Stimulated activated CD8-positive, alpha-beta memory T cell treated with anti-CD3 and anti-CD28 coated beads, Interleukin-2, amount 100 ng/mL, for 1 hour (primary cell): ENCODE measurements at places on chromosomes 7 and 10.

GRCh38 chr10:44921061-44921460, 9.9 kb downstream of the TMEM72 start:
- DNase-seq, result no peak

- no peak for DNase-seq
Observed at GRCh38 chr7:14698239-14698638, 204.3 kb downstream of the DGKB start.

- no peak for DNase-seq
Observed at GRCh38 chr7:107045980-107046379, 1.5 kb downstream of the PRKAR2B start.

GRCh38 chr7:46663025-46663424, 742.0 kb upstream of the IGFBP3 start:
- no peak for DNase-seq

DNA sequence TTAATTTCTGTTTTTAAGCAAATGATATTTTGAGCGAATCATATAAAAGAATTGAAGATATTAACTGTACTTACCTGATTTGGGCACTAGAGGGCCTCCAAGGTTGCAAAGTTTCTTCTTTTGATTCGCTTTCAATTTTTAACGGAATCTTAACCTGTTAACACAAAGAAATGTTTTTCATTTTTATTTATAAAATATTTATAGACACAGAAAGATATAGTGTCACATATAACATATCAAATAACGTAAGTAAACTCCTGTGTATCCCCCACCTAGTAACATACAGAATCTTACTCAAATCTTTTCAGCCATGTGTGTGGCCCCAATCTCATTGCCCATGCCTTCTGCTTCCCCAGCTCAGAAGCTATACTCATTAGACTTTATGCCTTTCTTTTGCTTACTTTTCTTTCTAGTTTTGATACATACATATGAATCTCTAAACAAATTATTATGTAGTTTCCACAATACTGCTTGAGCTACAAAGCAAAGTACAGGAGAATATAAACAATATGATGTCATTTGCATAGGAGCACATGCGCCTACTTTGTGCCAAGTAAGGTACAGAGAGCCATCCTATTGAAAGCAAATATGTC, 49.5 kb upstream of the ZPBP start:
- DNase-seq, result no peak

- DNase-seq, result no peak
Observed at GRCh38 chr7:81624021-81624592, 145.7 kb downstream of the HGF start.

- DNase-seq, result no peak
Observed at GRCh38 chr7:131949659-131950058, 393.2 kb upstream of the PODXL start.

- DNase-seq, result no peak
Observed at GRCh38 chr10:110311357-110311949, 6.7 kb upstream of the SMNDC1 start.

- no peak for DNase-seq
Observed at GRCh38 chr10:11789306-11789705, 33.9 kb upstream of the PROSER2 start.

DNA sequence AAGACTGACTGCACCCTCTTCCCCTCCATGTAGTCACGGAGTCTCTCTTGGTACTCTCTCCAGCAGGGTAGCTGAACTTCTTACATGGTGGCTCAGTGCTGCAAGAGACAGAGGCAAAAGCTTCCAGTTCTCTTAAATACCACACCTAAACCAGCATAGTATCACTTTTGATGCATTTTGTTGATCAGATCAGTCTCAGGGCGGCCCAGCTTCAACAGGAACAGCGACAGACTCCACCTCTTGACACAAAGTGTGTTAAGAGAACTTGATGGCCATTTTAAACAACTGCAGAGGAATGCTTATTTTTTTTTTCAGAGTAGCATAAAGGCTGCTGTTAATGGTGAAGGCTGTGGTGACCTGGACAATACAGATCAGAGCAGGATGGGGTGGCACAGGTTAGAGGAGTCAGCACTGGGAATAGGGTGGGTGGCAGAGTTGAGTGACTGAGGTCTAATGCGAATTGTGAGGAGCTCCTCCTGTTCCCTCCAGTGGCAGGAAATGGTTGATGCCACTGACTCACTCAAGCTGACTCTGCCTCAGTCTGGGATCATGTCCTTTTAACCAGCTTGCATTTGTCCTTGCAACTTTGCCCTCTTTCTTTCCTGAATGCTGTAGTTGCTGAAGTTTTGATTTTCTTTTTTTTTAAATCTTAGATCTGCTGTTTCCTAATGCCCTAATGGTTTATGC, 17.3 kb downstream of the MGAM start:
- DNase-seq, result no peak

DNA sequence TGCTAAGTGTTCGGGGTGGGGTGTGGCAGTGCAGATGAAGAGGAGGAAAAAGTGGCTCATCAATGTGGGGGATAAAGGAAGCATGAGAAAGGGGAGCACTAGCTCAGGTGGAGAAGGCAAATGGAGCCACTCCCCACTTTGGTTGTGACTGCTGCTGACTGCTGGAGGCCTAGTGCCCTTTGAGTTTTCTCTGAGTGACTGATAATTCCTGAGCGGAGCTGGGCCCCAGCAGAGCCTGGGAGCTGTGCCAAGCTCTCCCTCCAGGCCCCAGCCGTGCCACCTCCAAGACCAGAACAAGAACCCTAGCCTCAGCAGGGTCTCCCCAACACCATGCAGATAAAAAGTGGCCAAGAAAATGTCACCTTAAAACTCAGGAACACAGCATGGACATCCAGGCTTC, 9.7 kb upstream of the RASSF4 start:
- DNase-seq, result no peak

- no peak for DNase-seq
Observed at GRCh38 chr10:99667108-99667751, 7.9 kb downstream of the ENTPD7 start.

- DNase-seq, result no peak
Observed at GRCh38 chr7:140673774-140674155, 1.0 kb downstream of the ADCK2 start.

- DNase-seq, result no peak
Observed at GRCh38 chr7:116232920-116233319, 22.6 kb downstream of the TES start.

GRCh38 chr7:1666823-1667565, 3.1 kb upstream of the ELFN1 start:
- no peak for DNase-seq

DNA sequence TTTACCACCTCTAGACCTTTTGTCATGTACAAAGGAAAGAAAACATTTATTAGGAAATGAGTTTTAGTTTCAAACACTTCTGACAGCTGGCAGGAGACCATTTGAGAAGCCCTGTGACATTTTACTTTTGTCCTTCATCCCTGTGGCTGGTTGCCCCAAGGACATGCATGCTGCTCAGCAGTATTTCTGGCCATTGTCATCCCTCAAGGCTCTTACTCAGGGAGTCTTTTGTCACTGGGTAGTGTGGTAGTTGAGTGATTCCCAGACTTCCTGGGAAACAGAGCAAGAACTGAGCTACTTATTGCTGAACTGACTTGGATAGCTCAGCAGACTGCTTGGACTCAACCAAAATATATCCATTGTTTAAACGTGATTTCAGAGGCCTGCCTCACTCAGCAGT, 142.8 kb downstream of the LRRC4 start:
- DNase-seq, result no peak

DNA sequence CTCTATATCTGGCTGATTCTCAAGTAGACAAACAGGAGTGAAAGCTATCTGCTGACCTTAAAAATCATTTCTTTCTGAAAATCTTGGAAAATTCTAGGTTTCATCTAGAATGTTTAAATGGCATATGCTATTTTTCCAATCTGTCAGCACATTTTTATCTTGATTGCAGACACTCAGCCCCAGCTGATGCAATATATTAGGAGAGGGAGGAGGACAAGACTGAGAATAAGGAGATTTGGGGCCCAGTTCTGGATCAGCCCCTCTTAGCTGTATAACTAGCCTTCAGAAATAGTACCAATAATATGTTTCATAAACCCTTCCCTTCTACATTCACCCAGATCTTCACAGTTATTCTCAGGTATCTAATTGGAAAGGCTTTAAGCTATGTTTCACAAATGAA, 131.2 kb downstream of the HDAC9 start:
- no peak for DNase-seq

DNA sequence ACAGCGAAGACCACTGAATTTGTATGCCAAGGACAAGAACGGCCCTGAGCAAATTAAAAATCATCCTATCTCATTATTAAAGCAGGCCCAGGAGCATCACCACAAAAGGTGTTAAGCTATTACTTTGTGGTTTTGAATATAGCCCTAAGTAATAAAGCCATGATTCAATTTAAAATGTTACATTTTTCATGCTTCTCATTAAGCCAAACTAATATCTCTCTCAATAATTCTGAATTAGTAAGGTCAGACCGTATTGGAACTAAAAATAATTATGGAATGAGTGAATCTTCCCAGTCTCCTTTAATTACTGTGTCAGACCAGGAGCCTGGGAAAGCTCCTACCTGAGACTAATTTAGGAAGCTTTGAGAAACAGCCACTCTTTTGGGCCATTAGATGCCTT, 162.4 kb downstream of the SORCS1 start:
- no peak for DNase-seq

DNA sequence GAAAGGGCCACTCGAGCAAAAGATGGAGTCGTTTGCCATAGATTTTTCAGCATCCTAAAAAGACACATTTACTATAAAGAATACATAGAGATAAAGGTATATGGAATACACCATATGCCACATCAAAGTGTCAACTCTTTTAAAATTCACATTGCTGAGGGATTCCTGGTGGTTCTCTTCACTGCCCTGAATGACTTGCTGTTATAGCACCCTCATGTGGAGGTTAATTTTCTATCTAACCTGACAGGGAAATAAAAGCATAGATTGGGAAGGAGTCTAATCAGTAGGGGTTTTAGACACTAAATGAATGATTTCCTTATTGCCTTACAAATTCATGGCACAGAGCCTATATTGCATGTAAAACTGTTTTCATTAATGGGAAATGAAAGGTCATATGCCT, 25.9 kb downstream of the DNAH11 start:
- DNase-seq, result no peak

GRCh38 chr10:125709553-125710474, 9.7 kb upstream of the EDRF1 start:
- DNase-seq, result no peak

GRCh38 chr10:30467651-30468338, 33.8 kb downstream of the MAP3K8 start:
- DNase-seq, result no peak

DNA sequence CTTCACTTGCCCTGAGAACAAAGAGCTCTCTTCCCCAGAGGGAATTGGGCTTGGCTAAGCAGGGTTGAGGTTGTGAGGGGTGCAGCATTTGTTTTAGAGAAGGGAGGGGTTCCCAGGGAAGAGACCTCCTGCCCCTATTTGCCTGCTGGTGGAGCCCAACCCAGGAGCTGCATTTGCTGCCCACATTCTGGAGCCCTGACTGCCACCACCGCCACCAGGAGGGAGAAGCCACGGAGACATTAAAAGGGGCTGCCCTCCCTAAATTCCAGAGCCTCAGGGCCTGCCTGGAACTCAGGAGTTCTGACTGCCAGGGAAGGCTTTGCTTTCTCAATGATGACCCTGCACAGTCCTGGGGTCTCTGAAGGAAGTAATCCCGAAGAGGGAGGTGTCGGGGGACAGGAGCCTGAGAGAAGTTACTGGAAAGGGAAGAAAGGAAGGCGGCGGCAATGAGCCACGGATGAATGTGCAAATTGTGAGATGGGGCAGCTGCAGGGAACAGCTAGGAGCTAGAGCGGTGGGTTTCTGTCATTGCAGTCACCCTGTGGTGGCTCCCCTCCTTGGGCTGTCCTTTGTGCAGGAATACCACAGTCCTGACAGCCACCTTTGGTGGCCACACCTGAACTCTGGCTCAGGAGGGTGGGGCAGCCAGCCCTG, 51.3 kb downstream of the NEURL1 start:
- no peak for DNase-seq

DNA sequence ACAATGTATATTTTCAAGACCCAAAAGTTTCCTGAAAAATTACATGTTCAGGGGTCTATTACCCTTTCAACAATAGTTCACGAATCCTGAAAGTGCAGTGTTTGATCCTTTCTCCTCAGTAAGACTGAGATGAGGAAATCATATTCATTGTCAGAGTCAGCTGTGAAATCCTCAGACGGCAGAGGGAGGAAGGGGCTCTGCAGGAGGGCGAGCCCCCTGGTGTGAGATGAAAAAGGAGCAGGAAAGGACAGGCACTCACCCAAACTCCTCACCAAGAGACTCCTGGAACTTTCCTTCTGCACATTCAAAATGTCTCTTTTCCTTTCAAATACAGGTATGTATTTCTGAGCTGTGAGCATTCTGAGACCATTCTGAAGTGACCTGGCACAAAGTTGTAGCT, 150.3 kb upstream of the HABP2 start:
- no peak for DNase-seq

DNA sequence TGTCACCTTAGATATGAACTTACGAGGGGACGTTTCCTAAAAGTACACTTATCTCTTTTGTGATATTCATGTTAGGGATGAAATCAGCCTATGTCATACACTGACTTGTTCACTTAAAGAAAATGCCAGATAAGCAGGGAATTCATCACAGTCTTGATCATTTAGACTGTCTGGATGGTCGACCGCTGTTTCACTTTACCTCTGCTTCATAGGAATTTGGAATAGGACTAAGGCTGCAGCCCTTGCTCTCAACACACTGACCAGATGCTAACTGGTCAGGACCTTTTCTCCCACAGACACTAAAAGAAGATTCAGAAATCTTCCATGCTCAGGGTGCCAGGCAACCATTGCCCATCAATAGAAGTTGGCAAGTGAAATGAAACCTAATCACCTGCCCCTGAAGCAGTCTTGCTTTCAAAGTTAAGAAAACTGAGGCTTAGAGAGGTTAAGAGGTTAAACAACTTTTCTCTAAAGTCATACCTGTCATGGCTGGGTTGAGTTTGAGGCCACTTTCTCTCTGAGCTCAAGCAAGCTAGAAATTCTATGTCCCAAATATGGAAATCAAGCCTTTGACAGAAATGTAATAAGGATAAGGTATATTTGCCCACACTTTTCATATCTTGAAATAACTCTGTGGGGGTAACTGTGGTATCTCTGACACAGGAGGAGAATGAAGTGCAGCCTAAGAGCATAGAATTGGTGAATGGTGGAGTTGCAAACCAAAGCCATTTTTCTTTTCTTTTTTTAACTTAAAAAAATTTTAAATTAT, 77.1 kb downstream of the MAP3K8 start:
- DNase-seq, result no peak

- no peak for DNase-seq
Observed at GRCh38 chr7:96789914-96790313, 80.3 kb upstream of the SEM1 start.

DNA sequence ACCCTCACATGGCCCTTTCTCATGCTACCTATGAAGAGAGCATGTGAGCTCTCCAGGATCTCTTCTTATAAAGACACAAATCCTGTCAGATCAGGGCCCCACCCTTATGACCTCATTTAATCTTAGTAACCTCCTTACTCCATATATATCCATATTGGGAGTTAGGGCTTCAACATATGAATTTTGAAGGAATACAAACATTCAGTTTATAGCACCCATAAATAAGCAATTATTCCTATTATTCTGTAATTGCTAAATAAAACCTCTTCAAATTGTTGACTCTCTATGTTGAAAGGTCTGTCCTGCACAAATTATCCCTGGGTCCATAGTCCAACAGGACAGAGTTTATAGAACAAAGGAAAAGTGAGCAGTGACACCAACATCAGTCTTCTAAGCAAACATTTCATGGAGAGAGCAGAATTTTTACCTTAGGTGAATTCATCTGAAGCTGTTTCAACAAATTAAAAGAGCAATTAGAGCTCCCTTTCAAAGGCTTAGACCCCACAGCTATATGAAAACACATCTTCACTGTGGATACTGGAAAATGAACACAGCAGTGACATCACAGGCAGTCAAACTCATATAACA, 12.2 kb downstream of the DOCK4 start:
- no peak for DNase-seq
